ENCODE measurements at places on chromosomes 7 and 10.

- DNase-seq: no peak
These were observed 122.6 kb downstream of the INHBA start for GRCh38 chr7:41579961-41580935.

DNA sequence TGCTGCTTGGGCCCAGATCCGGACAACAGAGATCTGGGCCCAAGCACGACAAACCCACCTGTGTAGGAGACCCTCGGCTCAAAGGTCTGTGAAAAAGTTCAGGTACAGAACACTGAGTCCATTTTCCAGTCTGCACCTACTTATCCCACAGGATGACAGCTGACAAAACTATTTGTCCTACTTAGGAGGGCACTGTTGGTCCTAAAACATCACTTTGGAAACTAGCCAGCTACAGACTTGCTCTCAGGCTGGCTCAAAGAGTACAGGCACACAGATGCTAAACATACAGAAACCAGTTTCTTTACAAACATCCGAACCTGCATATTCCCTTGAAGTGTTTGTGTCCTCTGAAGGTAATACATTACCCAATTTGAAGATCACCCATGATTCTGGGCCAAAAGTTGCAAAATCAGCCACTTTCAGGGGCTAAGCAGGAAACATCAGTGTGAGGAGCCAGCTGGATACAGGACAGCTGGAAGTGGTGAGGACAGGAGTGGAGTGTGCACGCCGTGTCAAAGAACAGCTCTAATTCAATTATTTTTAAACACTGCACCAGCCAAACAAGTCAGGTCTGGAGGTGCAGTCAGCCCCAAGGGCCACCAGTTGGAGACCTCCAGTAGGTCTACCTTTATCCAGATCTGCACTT, 88.5 kb downstream of the NOC3L start:
- DNase-seq: no peak

GRCh38 chr7:49172639-49173038, 248.3 kb downstream of the CDC14C start:
- DNase-seq: no peak

- DNase-seq: no peak
These were observed 925.2 kb upstream of the GHITM start for GRCh38 chr10:83214136-83214535.

- DNase-seq: peak; percentile 24
These were observed 50.3 kb downstream of the ADCYAP1R1 start for GRCh38 chr7:31102151-31102972.
